ENCODE measurements at places on chromosomes 5 and 9.

GRCh38 chr5:33237471-33237870 is 203.3 kb upstream of the TARS1 start:
- no peak for DNase-seq

DNA sequence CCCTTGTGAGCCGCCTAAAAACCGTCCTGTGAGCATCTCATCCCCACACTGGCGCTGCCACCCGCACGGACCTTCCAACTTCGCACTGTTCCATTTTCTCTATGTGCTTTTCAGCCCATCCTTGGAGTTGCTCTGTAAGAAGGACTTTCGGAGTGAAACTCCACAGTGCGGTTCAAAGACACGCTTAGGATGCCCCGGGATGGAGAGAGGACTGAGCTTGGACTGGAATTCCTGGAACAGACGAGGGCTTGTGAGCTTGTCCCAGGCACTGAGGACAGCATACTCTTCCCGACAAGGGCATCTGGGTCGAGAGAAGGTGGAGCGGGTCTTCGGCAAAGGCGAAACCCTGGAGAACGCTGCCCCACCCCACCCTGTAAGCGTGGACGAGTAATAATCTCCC is 187.8 kb downstream of the MEF2C start:
- no peak for DNase-seq

GRCh38 chr5:158285698-158286097 is 426.8 kb upstream of the CLINT1 start:
- no peak for DNase-seq

DNA sequence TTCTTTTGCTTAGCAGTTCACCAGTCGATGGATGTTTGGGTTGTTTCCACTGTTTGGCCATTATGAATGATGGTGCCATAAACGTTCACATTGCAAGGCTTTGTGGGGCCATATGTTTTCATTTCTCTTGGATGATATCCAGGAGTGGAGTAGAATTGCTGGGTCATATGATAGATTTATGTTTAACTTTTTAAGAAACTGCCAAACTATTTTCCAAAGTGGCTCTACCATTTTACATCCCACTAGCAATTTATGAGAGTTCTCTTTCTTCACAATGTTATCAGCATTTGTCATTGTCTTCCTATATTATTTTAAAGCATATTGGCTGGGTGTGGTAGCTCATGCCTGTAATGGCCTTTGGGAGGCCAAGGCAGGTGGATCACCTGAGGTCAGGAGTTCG is 5.2 kb downstream of the GPR107 start:
- no peak for DNase-seq

GRCh38 chr5:97918620-97919019 is 735.6 kb upstream of the RIOK2 start:
- no peak for DNase-seq

GRCh38 chr5:171462136-171462927 is 42.9 kb downstream of the FGF18 start:
- DNase-seq, result no peak

- peak; percentile 32 for DNase-seq
Observed at GRCh38 chr9:117704024-117704575, at the start of gene TLR4. TSS of gene TLR4 (plus strand) at chr9:117704403. CDS start at chr9:117704473, 70 bp downstream.

All from bone marrow (tissue), 2 donors.